ENCODE measurements at places on chromosomes 16 and 17. TPM values are rescaled to one million over a fixed set of nuclear protein-coding genes. Genes with fewer than 3 reads are reported as not detected.

The ALOX12 gene
- total RNA-seq = 0.27 TPM

The NDEL1 gene
- total RNA-seq = 34.9 TPM

The KCNJ18 gene
- not detected for total RNA-seq

DNA sequence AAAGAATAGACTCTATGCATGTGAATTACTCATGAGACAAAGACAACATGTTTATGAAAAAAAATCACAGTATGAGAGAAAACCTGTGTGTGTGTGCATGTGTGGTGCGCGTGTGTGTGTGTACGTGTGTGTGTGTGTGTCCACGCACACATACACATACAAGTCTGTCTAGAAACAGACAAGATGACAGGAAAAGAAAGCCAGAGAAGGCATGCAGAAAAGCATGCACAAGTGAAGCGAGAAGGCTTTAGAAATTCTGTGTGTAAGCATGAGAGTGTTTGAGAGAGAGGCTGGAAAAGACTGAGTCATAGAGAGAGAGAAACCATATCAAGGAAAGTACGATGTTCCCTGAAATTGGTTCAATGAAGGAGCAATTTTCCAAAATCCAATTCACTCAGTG lies 566.4 kb upstream of the C16orf82 start:
- no peaks in the 10 kb centered on the region for H3K27me3 ChIP-seq
- H3K27ac ChIP-seq = no peak overlapping the region

DNA sequence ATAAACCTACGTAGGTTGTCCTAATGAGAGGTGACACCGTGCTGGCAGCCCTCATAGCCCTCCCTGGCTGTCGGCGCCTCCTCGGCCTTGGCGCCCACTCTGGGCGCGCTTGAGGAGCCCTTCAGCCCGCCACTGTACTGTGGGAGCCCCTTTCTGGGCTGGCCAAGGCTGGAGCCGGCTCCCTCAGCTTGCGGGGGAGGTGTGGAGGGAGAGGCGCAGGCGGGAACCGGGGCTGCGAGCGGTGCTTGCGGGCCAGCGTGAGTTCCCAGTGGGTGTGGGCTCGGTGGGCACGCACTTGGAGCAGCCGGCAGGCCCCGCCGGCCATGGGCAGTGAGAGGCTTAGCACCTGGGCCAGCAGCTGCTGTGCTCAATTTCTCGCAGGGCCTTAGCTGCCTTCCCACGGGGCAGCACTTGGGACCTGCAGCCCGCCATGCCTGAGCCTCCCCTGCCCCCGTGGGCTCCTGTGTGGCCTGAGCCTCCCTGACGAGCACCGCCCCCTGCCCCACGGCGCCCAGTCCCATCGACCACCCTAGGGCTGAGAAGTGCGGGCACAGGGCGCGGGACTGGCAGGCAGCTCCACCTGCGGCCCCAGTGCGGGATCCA lies 40.1 kb upstream of the AMZ2 start:
- no peak overlapping the region for H3K4me3 ChIP-seq
- no peak for DNase-seq
- no peaks in the 10 kb centered on the region for H3K36me3 ChIP-seq
- no peaks in the 10 kb centered on the region for H3K4me1 ChIP-seq
- no peaks in the 10 kb centered on the region for H3K27me3 ChIP-seq
- no peak overlapping the region for H3K27ac ChIP-seq

- no peak overlapping the region for H3K27ac ChIP-seq
- H3K4me3 ChIP-seq = no peak overlapping the region
- H3K27me3 ChIP-seq = no peaks in the 10 kb centered on the region
- no peaks in the 10 kb centered on the region for H3K4me1 ChIP-seq
- no peak for DNase-seq
These were observed 1.1 kb upstream of the ALOX12 start for GRCh38 chr17:6994666-6995256.

The ALOX12B gene
- not detected for total RNA-seq

- no peak overlapping the region for H3K4me3 ChIP-seq
- H3K27me3 ChIP-seq = no peaks in the 10 kb centered on the region
- no peak for DNase-seq
These were observed 18.9 kb downstream of the KPNA2 start for GRCh38 chr17:68054296-68054900.

The MYH13 gene
- total RNA-seq = not detected

- no peak overlapping the region for H3K27ac ChIP-seq
- H3K4me3 ChIP-seq = no peak overlapping the region
- no peaks in the 10 kb centered on the region for H3K4me1 ChIP-seq
- H3K36me3 ChIP-seq = no peaks in the 10 kb centered on the region
- H3K27me3 ChIP-seq = peaks cover 6% of the 10 kb centered on the region
These were observed 7.3 kb downstream of the ARHGAP27 start for GRCh38 chr17:45425125-45425983.

The CDH1 gene
- 130 TPM for total RNA-seq

- H3K27ac ChIP-seq = no peak overlapping the region
- no peaks in the 10 kb centered on the region for H3K4me1 ChIP-seq
- H3K36me3 ChIP-seq = no peaks in the 10 kb centered on the region
- no peaks in the 10 kb centered on the region for H3K27me3 ChIP-seq
These were observed 22.2 kb upstream of the ADCY7 start for GRCh38 chr16:50244140-50244503.

GRCh38 chr17:59328601-59329000 lies 2.9 kb upstream of the YPEL2 start:
- peaks cover 39% of the 10 kb centered on the region for H3K4me1 ChIP-seq
- no peak for DNase-seq
- H3K4me3 ChIP-seq = no peak overlapping the region
- no peaks in the 10 kb centered on the region for H3K36me3 ChIP-seq
- peak overlapping the region; percentile 94 for H3K27ac ChIP-seq

DNA sequence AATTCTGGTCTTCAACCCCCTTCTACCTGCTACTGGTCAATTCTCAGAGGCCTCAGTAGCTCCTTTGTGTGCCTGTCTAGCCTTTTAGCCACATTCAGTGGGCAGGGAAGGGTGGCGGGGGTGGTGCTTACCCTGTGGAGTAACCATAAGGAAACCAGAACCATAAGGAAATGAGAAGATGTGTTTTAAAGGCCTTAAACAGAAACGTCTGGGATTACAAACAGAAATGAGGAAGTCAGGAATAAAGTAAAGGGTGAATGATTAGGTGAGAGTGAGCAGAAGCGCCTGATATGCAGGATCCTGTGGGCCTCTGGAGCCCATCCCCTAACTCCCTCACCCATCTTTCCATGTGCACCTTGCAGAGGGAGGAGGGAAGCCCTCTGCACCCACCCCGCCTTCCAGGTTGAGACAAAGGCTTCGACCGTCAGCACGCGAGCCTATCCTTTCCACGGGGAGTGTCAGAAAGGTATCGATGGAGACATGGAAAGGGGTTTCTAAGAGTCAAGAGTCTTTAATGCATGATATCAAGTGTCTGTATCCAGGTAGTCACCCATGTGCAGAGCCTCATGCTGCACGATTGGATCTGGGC lies 20.4 kb downstream of the KIAA0513 start:
- no peak overlapping the region for H3K4me3 ChIP-seq
- DNase-seq = no peak
- H3K27ac ChIP-seq = no peak overlapping the region
- H3K27me3 ChIP-seq = no peaks in the 10 kb centered on the region
- no peaks in the 10 kb centered on the region for H3K36me3 ChIP-seq

GRCh38 chr16:17798716-17799115 lies 328.0 kb upstream of the XYLT1 start:
- no peaks in the 10 kb centered on the region for H3K27me3 ChIP-seq
- DNase-seq = no peak
- no peak overlapping the region for H3K27ac ChIP-seq
- no peak overlapping the region for H3K4me3 ChIP-seq

DNA sequence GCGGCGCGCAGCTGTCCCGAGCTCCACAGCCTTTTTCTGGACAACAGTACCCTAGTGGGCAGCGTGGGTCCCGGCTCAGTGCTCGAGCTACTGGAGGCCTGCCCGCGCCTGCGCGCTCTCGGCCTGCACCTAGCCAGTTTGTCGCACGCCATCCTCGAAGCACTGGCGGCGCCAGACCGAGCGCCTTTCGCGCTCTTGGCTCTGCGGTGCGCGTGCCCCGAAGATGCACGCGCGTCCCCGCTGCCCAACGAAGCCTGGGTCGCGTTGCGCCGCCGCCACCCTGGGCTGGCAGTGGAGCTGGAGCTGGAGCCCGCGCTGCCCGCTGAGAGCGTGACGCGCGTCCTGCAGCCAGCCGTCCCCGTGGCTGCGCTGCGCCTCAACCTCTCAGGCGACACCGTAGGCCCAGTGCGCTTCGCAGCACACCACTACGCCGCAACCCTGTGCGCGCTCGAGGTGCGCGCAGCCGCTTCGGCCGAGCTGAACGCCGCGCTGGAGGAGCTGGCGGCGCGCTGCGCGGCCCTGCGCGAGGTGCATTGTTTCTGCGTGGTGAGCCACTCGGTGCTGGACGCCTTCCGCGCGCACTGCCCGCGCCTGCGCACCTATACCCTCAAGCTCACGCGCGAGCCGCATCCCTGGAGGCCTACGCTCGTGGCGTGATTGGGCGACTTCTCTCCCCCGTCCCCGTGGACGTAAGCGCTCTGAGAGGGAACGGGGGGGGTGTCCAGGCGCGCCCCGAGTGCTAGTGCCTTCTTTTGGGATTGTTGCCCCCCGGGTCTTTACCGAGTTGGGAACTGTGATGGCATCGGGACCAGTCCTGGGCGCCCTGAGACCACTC lies 1.2 kb upstream of the HSF4 start:
- peaks cover 3% of the 10 kb centered on the region for H3K4me1 ChIP-seq
- no peak overlapping the region for H3K4me3 ChIP-seq
- no peak for DNase-seq
- no peak overlapping the region for H3K27ac ChIP-seq
- H3K36me3 ChIP-seq = no peaks in the 10 kb centered on the region
- H3K27me3 ChIP-seq = no peaks in the 10 kb centered on the region

- H3K4me1 ChIP-seq = no peaks in the 10 kb centered on the region
- no peaks in the 10 kb centered on the region for H3K36me3 ChIP-seq
- no peak within 1 kb of the TSS for H3K4me3 ChIP-seq
- no peak for DNase-seq
- H3K27ac ChIP-seq = no peak within 1 kb of the TSS
These were observed at the start of gene SOST for GRCh38 chr17:43758497-43759174. Gene SOST (minus strand): TSS chr17:43758791. CDS start chr17:43758741, 50 bp downstream.

GRCh38 chr17:36667922-36668321 lies 66.5 kb downstream of the MRM1 start:
- H3K4me1 ChIP-seq = no peaks in the 10 kb centered on the region
- no peak for DNase-seq
- no peak overlapping the region for H3K4me3 ChIP-seq
- H3K36me3 ChIP-seq = no peaks in the 10 kb centered on the region
- H3K27ac ChIP-seq = no peak overlapping the region
- H3K27me3 ChIP-seq = no peaks in the 10 kb centered on the region

- DNase-seq = no peak
- no peaks in the 10 kb centered on the region for H3K27me3 ChIP-seq
- H3K27ac ChIP-seq = no peak overlapping the region
- no peaks in the 10 kb centered on the region for H3K4me1 ChIP-seq
- H3K4me3 ChIP-seq = no peak overlapping the region
These were observed 25.2 kb downstream of the CEP95 start for GRCh38 chr17:64531955-64532371.

DNA sequence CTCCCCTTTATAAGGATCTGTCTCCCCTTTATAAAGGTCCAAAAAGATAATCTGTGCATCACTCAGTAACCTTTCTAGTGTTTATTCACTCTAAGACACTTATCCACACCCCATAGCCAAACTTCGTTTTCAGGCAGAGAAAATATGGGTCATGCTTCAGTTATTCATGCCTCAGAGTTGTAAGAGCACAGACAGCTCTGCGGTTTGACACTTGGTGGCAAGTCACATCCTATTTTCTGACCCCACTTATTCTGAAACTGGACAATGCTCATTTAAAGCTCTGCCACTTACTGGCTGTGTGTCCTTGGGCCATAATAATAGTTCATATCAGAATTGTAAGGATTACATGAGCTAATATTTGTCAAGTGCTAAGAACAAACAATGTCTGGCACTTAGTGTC lies 2.0 kb upstream of the KRTAP2-1 start:
- H3K27ac ChIP-seq = no peak overlapping the region
- no peak overlapping the region for H3K4me3 ChIP-seq
- no peak for DNase-seq
- H3K4me1 ChIP-seq = no peaks in the 10 kb centered on the region

DNA sequence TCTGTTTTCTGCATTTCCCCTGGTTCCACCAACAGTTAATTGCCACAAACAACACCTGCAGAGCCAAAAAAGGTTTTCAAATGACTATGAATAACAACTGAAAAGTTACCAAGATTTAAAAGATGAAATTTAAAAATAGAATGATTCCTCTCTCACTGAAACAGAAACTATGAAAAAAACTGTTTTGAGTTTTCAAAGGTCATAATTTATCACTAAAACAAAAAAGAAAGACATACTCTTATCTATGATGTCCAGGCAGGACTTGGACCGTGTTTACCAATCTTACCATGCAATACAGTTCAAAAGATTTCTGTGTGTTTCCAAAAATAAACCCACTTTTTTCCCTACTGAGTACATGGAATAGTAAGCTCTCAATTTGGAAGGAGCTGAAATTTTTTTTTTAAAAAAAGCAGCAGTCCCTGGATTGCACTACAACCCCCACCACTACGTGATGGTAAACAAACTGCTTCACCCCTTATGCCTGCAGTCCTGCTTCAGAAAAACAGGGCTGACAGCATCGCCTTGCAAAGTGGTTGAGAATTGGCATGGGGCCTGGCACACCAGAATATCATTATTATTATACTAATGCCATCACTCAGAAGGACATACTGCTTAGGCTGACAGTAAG lies 8.5 kb downstream of the TXNDC11 start:
- no peak overlapping the region for H3K4me3 ChIP-seq
- peak overlapping the region; percentile 81 for H3K27ac ChIP-seq
- H3K36me3 ChIP-seq = no peaks in the 10 kb centered on the region
- peaks cover 73% of the 10 kb centered on the region for H3K4me1 ChIP-seq

GRCh38 chr16:11470676-11471415 lies 115.9 kb downstream of the LITAF start:
- DNase-seq = no peak
- H3K27me3 ChIP-seq = no peaks in the 10 kb centered on the region
- no peak overlapping the region for H3K27ac ChIP-seq
- no peaks in the 10 kb centered on the region for H3K4me1 ChIP-seq
- no peaks in the 10 kb centered on the region for H3K36me3 ChIP-seq

DNA sequence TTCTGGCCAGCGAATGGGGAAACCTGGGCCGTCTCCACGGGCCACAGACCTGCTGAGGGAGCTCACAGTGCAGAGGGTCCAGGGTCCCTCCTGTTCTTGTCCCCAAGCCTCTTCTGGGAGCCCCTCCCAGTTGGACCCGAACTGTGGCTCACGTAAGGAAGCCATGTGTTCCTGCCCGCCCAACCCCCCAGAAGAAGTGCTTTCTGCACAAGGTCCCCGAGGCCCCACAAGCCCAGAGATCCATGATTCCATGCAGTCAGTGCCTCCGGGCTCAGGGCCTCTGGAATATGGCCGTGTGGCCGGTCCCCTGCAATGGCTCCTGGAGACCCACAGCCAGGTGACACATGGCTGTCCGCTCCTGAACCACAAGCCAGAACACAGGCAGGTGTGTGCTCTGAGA lies 272.4 kb downstream of the C16orf95 start:
- no peaks in the 10 kb centered on the region for H3K4me1 ChIP-seq
- no peak overlapping the region for H3K4me3 ChIP-seq
- H3K36me3 ChIP-seq = no peaks in the 10 kb centered on the region
- H3K27me3 ChIP-seq = no peaks in the 10 kb centered on the region
- no peak overlapping the region for H3K27ac ChIP-seq
- no peak for DNase-seq

All from right lobe of liver (tissue), 6 donors.